ENCODE measurements at places on chromosomes 16 and 17.

- no peak for DNase-seq
These were observed 172.5 kb downstream of the AXIN2 start for GRCh38 chr17:65388911-65389310.

DNA sequence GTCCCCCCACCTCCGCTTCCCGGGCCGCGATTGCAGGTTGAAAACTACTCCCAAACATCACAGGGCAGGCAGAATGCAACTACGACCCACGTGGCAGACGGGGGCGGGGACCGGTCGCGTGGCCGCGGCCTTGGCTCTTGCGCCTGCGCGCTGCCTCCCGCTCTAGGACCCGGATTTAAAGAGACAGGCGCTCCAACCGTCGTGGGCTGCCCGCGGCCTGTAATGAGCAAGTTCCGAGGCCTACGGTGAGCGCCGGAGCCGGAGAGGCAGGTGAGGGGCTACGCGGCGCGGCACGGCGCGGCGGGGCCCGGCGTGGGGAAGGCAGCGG lies at the start of gene LIG3:
Gene LIG3, plus strand, starts transcription at position 160 of the 328 bp plus-strand sequence. CDS start 2,494 bp downstream, outside the sequence.
- DNase-seq, result peak; percentile 85

GRCh38 chr17:10871914-10872313 lies 34.0 kb upstream of the PIRT start:
- DNase-seq, result no peak

GRCh38 chr17:29252101-29252791 lies 5.6 kb downstream of the CRYBA1 start:
- peak; percentile 12 for DNase-seq

- DNase-seq, result no peak
These were observed 49.4 kb upstream of the PVALEF start for GRCh38 chr17:81115749-81116464.

DNA sequence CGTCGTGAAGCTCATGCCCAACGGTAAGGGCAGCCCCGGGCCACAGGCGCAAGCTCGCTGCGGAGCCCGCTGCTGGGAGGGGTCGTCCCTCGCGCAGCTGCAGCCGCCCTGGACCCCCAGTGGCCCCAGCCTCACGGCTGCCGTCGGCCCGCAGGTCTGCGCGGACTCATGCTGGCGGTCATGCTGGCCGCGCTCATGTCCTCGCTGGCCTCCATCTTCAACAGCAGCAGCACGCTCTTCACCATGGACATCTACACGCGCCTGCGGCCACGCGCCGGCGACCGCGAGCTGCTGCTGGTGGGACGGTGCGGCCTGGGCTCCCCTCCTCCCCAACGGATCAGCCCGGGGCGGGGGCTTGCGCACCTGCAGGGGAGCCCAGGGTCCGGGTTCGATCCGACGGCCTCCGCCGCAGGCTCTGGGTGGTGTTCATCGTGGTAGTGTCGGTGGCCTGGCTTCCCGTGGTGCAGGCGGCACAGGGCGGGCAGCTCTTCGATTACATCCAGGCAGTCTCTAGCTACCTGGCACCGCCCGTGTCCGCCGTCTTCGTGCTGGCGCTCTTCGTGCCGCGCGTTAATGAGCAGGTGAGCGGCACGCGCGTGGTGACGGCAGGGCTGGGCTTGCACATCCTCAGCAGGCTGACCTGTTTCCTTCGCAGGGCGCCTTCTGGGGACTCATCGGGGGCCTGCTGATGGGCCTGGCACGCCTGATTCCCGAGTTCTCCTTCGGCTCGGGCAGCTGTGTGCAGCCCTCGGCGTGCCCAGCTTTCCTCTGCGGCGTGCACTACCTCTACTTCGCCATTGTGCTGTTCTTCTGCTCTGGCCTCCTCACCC lies 5.8 kb downstream of the SLC5A2 start:
- no peak for DNase-seq

DNA sequence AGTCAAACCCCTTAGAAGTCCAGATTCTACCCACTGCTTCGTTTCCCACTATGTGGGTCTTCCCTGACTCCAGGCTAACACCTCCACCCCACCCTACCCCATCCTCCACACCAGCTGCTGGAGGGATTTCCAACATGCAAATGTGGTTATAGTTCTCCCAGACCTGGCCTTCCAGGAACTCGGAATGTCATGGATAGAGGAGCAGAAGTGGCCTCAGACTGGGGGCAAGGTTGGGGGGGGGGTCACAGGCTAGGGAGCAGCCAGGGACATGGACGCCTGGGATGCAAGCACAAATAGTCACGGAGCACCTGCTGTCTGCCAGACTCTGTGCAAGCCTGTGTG lies 2.0 kb downstream of the CAMKK1 start:
- no peak for DNase-seq

DNA sequence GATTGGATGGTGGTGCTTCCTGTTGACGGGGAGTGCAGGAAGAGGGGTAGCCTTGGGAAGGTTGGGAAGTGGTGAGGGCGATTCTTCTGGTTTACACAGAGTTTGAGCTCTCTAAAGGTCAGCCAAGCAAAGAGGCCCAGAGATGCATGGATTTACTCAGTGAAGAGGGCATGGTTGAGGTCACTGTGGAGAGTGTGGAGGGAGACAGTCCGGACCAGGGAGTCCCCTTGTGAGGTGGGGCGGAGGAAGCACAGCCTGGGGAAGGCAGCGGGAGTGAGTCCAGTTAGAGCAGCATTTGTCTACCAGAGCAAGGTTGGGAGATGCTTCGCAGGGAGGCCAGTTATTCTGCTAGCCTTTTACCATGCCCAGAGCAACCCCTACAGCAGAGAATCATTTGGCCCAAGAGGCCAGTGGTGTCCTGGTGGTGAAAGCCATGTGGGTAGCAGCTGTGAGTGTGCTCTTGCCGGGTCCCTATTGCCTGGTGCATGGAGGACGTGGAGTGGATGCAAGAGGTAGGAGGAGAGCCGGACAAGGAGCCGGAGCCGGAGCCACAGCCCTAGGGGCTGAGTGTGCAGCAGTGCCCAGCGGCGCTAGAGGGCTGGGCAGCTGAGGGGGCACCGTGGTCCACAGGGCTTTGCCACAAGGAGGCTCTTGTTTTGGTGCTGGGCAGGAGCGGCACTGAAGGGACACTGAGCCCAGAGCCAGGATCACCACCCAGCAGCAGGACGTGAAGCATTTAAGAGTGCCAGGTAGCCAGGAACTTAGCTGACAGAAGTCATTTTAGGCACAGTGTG lies 27.7 kb downstream of the PRMT7 start:
- no peak for DNase-seq

DNA sequence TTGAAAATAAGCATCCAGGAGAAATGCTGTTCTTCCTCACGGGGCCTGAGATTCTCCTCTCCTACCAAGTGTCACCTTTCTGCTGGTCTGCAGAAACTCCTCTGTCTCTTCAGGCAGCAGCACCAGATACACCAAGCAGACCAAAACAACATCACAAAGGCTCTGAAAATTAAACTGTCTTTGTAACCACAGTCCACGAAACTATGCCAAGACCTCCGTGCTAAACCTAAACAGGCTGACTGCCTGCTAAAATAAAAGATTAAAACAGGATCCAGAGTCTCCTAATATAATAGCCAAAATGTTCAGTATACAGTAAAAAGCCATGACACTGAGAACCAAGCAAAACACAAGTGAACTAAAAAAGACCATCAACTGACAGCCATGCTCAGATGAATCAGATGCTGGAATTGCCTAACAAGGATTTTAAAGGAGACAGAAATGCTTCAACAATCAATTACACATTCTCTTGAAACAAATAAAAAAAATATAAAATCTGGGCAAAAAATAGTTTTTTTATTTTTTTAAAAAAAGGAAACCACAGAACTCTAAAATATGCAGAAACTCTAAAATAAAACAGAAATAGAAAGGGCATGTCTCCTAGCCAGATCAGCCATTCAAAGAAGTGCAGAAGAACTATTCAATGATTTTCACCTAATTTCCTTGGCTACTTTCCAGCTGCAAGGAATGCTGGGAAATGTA lies 50.3 kb upstream of the TOX3 start:
- DNase-seq, result no peak

DNA sequence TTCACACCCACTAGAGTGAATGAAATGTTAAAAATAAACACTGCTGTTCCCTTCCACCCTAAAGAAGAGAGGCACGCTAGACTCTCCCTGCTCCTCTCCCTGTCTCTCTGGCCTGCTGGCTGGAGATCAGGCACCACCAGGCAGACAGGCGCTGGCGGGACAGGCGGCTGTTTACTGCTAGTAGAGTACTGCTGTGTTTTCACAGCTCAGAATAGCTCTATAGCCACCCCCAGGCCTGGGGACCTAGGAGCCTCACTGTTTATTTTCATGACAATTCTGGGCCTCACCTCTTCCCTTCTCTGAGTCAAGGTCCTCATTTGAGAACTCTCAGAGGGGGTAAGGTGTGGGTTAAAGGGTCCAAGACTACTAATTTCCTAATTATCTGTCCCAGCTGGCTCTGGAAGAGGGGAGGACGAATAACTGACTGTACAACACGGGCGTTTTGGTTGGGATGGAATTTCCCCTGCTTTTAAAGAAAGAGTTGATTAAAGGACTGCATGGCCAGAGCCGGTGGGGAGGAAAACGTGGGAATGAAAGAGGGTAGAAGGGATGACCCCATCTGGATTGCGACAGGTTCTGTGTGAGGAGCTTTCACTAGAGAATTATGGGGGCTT lies 9.0 kb upstream of the G6PC1 start:
- DNase-seq, result peak; percentile 45

GRCh38 chr16:78317564-78318240 lies 218.2 kb downstream of the WWOX start:
- no peak for DNase-seq

DNA sequence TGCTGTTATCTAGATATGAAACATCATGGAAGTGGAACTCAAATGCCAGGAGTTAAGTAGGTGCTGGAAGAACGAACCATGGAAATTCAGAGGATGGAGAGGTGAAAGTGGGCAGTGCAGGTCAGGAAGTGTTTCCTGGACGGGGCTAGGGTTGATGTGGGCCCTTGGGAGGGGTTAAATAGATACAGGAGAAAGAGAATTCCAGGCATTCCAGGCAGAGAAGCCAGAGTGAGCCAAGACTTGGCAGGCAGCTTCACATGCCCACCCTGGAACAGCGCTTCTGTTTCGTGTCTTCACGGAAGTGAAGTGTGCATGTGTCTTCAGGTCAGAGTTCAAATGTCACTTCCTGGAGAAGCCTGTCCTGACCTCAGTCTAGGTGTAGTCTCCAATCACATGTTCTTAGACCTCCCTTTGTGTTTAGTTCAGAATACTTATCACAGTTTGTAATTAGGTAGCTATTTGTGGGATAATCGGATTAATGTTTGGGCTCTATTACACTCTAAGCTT lies 41.3 kb downstream of the GP2 start:
- DNase-seq, result no peak

DNA sequence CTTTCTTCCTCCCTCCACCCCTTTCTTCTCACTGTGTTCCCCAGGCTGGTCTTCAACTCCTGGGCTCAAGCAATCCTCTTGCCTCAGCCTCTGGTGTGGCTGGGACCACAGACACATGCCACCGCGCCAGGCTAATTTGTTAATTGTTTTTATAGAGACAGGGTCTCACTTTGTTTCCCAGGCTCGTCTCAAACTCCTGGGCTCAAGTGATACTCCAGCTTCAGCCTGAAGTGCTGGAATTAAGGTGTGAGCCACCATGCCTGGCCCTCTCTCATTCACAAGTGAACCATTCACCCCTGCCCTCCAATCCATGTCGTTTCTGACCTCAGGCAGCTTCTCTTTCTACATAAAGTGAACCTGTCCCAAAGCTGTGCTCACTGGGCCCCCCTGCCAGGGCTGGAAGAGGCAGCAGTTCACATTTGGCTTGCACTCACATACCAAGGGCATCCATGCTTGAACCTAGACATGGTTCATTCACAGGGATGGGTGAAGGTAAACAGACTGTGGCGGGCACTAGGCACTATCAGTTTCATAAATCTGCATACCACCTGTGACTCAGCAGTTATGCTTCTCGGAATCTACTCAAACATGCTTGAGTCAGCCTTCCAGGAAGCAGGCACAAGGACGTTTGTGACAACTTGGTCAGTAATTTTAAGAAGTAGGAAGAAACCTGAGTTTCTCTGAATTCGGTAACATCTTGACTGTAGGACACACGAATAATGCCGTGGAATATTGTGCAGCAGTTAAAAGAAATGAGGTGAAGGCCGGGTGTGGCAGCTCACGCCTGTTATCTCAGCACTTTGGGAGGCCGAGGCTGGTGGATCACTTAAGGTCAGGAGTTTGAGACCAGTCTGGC lies 6.0 kb upstream of the RNF213 start:
- no peak for DNase-seq

GRCh38 chr16:17493012-17493411 lies 22.3 kb upstream of the XYLT1 start:
- no peak for DNase-seq
